ENCODE measurements at places on chromosomes 5 and 9.

DNA sequence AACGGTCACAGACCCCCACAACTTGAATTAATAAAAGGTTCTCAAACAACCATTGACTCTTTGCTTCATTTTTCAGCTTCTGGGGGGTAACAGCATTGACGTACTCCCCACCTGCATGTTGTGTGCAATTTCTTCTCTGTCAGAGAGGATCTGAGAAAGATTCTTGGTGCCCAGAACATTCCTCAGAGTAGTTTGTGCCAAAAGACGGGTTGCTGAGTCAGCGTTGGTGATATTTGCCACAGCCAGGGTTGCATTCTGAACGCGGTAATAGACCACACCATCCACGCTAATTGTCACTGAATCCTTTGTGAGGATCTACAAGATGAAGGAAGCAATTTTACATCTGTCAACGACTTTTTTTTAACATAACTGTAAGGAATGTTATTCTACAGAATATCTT, 21.0 kb downstream of the STOM start:
- no peak for DNase-seq

- no peak for DNase-seq
Observed at GRCh38 chr5:154058055-154059038, 19.6 kb downstream of the MFAP3 start.

DNA sequence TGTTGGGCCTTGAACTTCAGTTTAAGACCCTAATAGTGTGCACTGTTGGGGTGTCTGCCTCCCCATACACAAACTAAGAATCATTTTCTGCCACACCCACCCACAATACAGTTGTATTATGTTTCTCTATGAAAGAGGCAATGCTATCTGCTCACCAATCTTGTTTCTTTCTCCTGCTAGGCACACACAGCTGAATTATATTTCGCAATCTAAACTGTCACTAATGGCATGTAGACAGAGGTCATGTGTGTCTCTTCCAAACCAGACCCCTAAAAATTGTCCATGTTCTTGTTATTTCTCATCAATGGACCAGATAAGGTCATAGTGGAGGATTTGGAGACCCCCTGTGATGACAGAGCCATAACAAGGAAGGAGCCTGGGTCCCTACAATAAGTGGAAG, 57.3 kb downstream of the RIGI start:
- no peak for DNase-seq

DNA sequence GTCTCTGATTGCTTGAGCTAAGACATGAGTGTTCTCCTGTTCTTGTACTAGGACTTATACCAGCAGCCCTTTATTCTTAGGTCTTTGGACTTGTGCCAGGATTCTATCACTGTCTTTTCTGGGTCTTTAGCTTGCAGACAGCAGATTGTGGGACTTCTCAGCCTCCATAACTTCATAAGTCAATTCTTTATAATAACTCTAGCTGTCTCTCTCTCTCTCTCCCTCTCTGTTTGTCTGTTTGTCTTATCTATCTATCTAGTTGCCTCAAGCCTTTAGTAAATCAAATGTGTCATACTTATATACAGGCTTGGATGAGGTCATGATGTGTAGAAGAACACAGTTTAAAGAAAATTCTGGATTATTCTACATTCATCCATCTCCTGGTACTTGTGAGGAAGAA, 11.5 kb upstream of the ANKRD55 start:
- no peak for DNase-seq

- no peak for DNase-seq
Observed at GRCh38 chr5:73088026-73088425, 32.3 kb upstream of the TMEM171 start.

GRCh38 chr5:147616421-147616820, 106.6 kb upstream of the DPYSL3 start:
- DNase-seq = no peak

GRCh38 chr9:93080406-93080805, 15.6 kb upstream of the CARD19 start:
- DNase-seq = no peak

GRCh38 chr9:107260437-107261081, 22.5 kb upstream of the RAD23B start:
- no peak for DNase-seq

- no peak for DNase-seq
Observed at GRCh38 chr5:148988328-148988727, 74.5 kb downstream of the SH3TC2 start.

- DNase-seq = no peak
Observed at GRCh38 chr5:179771311-179771895, 22.4 kb upstream of the LTC4S start.

- DNase-seq = no peak
Observed at GRCh38 chr5:31500256-31500655, 31.6 kb downstream of the DROSHA start.

DNA sequence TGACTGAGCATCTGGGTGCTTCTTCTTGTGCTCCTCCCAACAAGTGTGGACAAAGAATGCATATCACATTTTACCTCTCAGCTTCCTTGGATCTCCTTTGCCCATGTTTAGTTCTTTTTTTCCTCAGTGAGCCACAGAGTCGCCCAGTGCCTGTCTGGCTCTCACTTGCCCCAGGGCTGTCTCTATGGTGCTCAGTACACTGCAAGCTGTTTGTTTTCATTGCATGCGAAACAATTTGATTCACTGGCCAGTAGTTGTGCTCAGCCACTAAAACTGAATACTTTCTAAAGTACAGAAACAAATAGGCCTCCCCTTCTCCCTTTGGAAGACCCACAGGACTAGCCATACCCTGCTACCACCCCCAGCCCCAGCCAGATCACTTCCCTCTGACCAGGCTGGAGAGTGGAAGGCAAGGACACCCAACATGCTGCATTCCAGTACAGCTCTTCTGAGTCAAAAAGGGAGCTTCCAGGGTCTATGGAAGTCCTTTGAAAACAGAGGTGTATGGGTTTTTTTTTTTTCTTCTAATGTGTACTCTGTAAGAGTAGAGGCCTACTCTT, 3.8 kb downstream of the LHFPL2 start:
- no peak for DNase-seq

DNA sequence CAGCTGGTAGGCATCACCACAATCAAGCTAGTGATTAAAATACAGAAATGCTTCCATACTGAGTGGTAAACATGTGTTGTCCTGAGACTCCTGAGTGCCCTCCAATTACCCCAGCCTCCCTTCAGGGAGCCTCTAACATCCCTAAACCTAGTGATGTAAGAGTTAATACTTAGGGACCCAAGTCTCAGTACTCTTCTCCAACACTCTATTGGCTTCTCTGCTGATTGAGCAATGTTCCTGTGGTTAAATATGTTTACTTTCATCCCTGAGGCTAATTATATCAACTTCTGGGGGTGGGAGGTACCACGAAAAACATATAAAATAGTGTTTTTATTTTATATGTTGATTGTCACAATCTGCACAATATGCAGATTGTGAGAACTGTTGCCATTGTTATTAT, 5.0 kb downstream of the GRXCR2 start:
- no peak for DNase-seq

DNA sequence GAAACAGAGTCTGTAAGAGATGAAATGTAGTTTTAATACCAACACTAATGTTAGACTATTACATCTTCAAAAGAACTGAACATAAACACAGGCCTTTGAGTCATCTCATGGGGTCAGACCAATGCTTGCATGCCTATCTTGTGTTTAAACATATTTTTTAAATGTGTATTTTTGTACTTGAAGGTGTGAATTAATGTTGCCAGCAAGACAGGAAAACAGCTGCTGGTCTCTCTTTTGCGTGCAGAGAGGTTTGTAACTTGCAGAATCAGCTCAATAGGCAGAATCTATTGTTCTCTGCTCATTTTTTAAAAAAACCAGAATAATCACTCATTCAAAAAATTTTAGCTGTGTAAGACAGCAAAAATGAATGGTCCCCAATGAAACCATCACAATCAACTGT, 180.2 kb downstream of the ALDH1A1 start:
- no peak for DNase-seq

DNA sequence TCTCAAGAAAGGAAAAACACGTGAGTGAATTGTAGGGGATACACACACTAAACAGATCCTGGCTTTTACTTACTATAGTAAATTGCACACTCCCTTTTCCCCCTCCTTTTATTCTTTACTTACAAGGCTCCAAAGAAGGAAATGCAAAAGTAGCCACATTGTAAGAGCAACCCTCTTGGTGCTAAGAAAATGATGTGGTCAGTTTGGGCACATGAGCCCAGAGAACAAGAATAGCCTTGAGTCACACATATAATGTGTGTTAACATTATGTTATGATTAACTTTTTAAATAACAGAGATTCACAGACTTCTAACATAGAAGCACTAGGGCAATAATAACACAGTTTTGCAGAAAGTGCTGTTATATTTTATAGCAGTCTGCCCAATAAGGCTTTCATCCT, 48.5 kb downstream of the PCSK5 start:
- no peak for DNase-seq

DNA sequence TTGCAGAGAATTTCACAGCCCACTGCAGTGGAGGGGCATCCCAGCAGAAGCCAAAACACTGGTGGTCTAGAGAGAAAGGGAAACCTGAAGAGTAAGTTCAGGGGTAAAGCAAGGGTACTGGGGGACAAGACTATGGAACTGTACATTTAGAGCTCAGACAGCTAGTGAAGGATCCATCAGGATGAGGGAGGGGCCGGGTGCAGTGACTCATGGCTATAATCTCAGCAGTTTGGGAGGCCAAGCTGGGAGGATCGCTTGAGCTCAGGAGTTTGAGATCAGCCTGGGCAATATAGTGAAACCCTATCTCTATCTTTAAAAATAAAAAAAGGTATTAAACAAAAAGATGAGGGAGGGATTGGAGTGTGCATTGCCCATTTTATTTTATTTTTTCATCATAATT, 7.8 kb upstream of the ANKH start:
- DNase-seq = no peak

DNA sequence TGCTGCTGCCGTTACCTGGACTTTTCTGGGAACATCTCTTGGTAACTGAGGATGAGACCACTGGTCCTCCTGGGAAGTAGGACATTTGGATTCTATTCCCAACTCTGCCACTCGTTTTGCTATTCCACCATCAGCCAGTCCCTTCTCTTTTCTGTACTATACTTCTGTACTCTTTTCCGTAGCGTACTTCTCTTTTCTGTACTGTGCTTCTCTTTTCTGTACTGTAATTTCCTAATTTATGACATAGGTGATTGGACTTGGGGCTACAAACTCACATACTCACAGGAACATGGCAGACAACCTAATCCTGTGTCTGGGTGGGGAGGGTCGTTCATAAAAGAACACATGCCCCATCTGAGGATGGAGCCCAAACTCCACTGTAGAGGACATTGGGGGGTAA, 335.3 kb upstream of the PANK3 start:
- no peak for DNase-seq

GRCh38 chr5:5062525-5063302, 77.4 kb upstream of the ADAMTS16 start:
- no peak for DNase-seq

DNA sequence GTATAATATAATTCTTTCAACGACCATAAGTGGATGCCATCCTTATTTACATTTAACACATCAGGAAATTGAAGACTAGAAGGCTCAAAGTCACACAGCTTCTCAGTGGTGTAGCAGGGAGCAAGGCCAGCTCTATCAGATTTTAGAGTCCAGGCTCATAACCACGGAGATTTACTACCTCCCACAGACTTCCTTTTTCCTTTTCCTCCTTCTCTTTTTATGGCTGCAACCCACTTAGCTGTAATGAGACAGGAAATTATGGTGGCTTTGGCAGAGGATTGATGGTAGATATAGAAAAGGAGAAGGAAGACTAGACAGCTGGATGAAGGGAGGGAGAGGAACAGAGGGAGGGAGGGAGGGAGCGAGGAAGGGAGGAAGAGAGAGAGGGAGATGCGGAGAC, 47.4 kb downstream of the SPEF2 start:
- DNase-seq = no peak

DNA sequence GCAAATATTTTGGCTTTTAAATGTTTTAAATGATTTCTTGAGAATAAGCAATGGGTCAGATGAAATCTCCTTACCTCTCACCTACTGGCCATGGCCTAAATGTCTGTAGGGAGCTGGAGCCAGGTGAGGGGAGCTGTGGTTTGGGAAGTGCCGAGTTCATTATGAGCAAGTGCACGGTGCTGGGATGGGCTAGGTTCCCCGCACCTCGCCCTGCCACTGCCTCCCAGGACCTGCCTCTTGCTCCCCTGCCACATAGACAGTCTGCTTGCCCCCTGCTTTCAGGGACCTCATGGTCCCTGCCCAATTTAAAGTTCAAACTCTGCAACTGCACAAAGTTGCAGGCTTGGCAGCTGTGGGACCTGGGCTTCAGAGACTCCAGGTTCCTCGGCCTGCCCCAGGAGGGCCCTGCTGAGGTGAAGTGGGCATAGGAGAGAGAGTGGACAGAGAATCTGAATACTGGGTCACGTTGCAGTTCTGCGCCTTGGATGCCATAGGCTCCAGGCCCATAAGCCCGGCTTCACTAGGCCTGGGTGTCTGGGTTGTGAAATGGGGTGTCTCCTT, 5.4 kb downstream of the OR13J1 start:
- no peak for DNase-seq

DNA sequence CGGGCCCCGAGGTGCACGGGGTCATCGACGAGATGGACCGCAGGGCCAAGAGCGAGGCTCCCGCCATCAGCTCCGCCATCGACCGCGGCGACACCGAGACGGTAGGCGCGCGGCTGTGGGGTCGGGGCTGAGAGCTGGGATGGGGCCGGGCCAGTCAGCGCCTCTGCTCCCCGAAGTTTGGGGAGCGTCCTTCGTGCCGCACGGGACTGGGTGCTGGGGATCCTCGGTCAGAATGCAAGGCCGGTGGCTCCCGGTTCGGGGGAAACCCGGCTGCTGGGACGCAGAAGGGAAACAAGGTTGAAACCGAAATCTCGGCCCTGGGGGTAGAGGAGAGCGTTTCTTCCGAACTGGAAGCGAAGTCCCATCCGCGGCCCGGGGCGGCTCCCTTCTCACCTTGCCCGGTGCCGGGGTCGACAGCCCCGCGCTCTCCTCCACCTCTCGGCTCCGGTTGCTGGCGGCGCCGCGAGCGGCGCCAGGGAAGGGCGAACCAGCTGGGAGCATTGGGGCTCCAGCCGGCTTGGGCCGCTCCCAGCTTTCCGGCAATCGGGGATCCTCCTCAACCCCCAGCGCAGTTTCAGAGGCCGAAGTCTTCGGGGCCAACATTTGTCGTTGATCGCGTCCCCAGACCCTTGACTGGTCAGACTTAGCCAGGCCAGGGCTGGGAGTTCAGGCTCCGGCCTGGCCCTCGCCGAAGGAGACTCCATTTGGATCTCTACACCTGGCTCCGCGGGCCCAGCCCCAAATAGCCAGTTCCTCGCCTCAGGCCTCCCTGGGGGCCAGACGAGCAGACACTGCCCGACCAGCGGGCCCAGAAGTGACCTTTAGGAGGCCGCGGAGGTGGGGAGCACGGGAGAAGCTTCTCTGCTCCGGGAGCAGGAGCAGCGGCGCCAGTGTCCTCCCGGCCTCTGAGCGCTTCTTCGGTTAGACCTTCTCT, 1.1 kb downstream of the LHX2 start:
- no peak for DNase-seq
